Tibial nerve (tissue), 4 donors: ENCODE measurements at places on chromosomes 1 and 21. TPM values are rescaled to one million over a fixed set of nuclear protein-coding genes. Genes with fewer than 3 reads are reported as not detected.

Gene CACHD1
- 9.6 TPM for total RNA-seq

Gene LDLRAD1
- not detected for total RNA-seq

DNA sequence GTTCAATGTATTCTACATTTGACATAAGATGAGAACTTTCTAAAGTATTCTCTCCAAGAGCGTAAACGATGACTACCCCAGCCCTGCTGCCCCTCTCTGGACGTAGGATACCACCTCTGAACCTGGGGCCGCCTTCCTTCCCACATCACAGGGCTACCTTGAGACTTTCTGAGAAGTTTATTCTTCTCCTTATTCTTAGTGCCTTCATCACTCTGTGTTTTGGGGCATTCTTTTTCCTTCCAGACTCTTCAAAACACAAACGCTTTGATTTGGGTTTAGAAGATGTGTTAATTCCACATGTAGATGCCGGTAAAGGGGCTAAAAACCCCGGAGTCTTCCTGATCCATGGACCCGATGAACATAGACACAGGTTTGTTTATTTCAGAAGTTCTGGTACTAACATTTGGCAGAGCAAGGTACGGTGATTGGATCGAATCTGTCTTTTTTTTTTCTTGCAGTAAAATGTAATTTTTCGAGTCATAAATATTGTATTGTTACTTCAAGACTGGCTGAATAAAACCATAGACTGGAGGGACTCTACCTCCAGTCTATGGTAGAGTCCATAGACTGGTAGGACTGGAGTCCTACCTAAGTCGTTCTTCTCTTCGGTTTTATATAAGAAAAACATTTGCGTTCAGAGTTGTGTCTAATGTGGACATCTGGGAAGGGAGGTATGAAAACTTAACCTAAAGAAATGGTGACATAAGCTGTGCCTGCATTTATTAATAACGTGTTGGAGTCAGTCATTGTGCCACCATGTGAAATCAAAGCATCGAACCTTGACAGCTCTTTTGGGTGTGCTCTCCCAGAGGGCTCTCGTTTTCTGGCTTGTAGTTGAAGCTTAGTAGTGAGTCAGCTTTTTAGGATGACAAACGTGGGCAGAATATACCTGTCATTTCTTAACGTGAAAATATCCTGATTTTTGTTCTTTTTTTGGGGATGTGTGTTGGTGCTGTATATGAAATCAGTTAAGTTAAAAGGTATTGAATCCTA, 1.2 kb downstream of the MAN1A2 start:
- peaks cover 37% of the 10 kb centered on the region for H3K4me1 ChIP-seq
- no peak for DNase-seq

GRCh38 chr1:31772669-31773248, 8.6 kb upstream of the ADGRB2 start:
- no peak for DNase-seq
- H3K27ac ChIP-seq: no peak overlapping the region
- H3K4me1 ChIP-seq: peaks cover 16% of the 10 kb centered on the region
- peak overlapping the region; percentile 20 for H3K4me3 ChIP-seq

GRCh38 chr1:29878501-29878900, 642.2 kb downstream of the PTPRU start:
- H3K4me3 ChIP-seq: no peak overlapping the region
- H3K36me3 ChIP-seq: no peaks in the 10 kb centered on the region
- no peaks in the 10 kb centered on the region for H3K4me1 ChIP-seq
- H3K27me3 ChIP-seq: no peaks in the 10 kb centered on the region
- no peak for DNase-seq

DNA sequence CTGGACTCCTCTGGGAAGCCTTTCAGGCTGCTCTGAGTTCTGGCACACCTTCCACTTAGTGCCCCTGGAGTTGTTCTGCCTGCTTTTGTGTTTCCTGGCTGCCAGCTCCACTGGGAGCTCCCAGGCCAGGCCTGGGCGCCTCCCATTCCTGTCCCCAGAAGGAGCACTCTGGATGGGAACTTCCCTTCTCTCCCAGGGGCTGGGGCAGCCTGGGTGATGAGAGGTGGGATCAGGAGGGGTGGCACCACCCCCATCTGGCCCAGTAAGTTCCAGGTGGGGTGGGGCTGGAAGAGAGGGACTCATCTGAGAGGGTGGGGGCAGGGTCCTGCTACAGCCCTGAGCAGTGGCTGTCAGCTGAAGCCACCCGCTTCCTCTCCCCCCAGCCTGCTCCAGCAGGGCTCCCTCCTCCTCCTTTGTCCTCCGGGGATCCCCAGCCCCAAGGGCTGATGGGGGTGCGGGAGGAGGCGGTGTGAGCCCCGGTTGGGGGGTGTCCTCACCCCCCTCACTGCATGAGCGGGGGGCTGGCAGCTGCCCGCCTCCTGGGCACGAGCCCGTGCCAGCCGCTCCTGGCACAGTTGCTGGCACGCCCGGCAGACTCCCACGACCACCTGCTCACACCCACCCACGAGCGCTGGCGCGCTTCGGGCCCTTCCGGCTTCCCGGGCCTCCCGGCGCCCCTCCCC, 4.7 kb downstream of the FOXO6 start:
- no peaks in the 10 kb centered on the region for H3K27me3 ChIP-seq
- no peaks in the 10 kb centered on the region for H3K36me3 ChIP-seq
- DNase-seq: no peak
- no peak overlapping the region for H3K27ac ChIP-seq
- peaks cover 33% of the 10 kb centered on the region for H3K4me1 ChIP-seq
- peak overlapping the region; percentile 13 for H3K4me3 ChIP-seq

GRCh38 chr1:247966532-247967204, 1.6 kb downstream of the OR2AK2 start:
- H3K4me3 ChIP-seq: no peak overlapping the region
- no peaks in the 10 kb centered on the region for H3K4me1 ChIP-seq
- no peak overlapping the region for H3K27ac ChIP-seq
- no peaks in the 10 kb centered on the region for H3K27me3 ChIP-seq
- H3K36me3 ChIP-seq: no peaks in the 10 kb centered on the region
- DNase-seq: no peak
